CD4-positive, alpha-beta T cell treated with Interleukin-6 for 4 hours (primary cell): ENCODE measurements at places on chromosomes 7 and 10.

GRCh38 chr7:462173-463103 is 57.2 kb downstream of the PDGFA start:
- no peak for DNase-seq

DNA sequence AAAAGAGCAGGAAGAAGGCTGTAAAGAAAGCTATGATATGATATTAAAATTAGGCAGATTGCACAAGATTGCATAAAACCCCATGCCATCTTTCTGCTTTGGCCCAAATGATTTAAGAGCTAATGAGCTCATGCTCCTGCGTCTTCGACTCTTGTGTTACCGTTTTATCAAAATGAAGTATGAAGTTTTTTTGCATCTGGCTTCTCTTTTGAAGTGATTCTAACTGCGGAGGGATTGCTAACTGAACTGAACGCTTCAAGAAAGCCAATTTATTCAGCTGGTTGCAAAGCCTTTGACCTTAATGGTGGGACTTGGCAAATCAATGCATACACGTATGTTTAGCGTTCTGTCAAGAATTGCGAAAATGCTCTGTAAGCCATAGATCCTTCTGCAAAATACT is 282.9 kb downstream of the TWIST1 start:
- no peak for DNase-seq

DNA sequence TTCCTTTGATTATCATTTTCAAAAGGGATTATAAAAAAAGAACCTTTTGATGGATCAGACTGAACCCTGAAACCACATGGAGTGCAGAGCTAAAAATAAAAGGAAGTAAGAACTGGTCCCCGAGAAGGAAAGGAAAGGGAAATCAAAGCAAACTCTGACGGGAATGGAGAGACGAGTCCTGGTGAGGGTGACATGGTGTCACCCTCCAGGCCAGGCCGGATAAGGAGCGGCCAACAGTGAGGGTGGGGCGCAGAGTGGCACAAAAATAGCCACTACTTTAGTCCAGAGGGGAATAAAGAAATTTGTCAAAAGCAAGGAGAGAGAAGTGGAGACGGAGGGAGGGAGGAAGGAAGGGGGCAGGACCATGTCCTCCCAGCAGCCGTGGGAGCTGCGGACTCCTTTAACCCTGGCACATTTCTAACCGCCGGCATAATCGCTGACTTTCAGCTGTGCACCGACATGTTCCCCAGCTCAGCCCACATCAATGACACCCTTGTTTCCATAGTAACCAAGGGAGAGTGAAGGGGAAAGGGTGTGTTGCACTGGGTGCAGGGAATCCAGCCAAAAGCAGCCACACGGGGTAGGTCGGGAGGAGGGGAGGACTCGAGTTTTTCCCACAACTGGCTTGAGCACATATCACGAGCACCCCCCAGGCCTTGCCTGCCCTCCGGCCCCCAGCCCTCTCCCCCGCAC is 29.7 kb downstream of the TRIM8 start:
- DNase-seq: peak; percentile 81

- no peak for DNase-seq
These were observed 521.4 kb upstream of the SEMA3D start for GRCh38 chr7:85708221-85708620.

DNA sequence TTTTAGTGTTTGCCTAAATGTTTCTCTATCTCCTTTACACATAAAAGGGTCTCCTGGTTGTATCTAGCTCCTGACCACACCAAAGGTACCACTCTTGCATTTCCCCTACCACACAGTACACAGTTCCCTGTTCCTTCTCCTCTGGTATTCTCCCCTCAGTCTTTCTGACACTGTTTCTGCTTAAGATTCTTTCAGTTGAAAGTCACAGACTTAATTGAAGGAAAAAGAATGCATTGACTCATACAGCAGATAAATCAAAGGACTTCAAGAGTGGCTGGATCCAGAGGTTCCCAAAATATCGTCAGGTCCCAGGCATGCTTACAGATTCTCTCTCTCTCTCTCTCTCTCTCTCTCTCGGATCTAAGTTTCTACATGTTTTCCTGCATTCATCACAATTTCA is 185.6 kb upstream of the LRGUK start:
- DNase-seq: no peak

DNA sequence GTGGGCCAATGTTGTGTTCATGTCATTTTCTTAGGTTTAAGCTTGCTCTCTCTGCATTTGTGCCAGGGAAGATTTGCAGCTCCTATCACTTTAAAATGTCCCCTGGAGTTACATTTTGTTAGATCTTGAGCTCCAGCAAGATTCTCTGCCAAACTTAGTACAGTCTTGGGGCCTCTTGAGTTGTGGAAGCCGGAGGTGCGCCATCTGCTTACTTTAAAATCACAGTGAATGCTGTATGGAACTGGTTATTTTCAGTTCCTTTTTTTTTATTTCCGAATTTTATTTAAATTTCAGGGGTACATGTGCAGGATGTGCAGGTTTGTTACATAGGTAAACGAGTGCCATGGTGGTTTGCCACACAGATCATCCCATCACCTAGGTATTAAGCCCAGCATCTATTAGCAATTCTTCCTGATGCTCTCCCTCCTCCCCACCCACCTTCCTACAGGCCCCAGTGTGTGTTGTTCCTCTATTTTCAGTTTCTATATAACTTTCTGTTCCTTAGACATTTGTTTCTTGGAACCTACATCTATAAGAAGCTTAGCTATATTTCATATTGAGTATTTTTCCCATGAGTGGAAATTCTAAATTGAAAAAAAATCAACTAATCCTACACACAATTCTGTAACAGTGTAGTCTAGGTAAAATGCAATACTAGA is 114.4 kb upstream of the CREB5 start:
- DNase-seq: no peak

- DNase-seq: no peak
These were observed 136.4 kb downstream of the SDK1 start for GRCh38 chr7:3437467-3437866.

GRCh38 chr10:117731121-117731791 is 188.7 kb downstream of the EMX2 start:
- no peak for DNase-seq

- DNase-seq: no peak
These were observed 83.5 kb downstream of the FAS start for GRCh38 chr10:89074120-89074519.

DNA sequence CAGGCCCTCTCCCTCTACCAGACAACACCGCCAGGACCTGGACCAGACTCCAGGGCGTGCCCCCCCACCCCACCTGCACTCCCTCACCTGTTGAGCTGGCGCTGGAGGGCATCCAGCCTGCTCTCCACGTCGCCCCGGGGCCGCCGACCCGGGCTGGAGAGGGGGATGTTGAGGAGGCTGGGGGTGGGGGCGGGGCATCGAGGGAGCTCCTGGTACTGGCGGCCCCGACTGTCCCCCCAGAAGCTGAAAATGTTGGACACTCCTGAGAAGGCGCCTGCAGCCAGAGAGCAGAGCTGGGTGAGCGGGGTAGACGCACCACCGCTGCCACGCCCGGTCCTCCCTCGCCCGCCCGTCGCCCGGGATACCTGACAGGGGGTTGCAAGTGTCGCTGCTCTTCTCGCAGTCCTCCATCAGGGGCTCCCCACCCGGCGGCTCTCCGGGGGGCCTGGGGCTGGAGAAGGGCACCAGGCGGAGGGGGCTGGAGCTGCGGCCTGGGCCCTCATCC is 30.8 kb downstream of the KCNH2 start:
- no peak for DNase-seq

- DNase-seq: no peak
These were observed 733.1 kb downstream of the TYW1 start for GRCh38 chr7:67729771-67730170.

- peak; percentile 55 for DNase-seq
These were observed 3.6 kb downstream of the DUSP5 start for GRCh38 chr10:110501142-110501937.

DNA sequence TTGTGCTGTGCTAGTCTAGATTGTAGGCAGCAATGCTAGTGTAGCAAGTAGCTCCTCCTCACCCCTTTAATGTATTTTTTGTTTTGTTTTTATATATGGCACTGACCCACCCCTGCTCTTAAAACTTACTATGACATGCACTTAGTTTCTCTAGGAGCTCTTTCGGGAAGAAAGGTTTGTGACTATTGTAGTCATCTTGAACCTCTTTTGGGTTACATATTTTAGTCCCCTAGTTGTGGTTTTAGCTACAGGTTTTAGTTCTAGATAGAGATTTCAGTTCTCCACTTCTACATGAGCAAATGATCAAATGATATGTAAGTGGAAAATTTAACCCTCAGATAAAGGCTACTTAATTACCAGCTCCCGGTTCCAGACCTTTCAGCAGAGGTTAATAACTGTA is 14.9 kb downstream of the MINPP1 start:
- no peak for DNase-seq

GRCh38 chr10:93034426-93034825 is 26.2 kb upstream of the CYP26C1 start:
- DNase-seq: no peak

DNA sequence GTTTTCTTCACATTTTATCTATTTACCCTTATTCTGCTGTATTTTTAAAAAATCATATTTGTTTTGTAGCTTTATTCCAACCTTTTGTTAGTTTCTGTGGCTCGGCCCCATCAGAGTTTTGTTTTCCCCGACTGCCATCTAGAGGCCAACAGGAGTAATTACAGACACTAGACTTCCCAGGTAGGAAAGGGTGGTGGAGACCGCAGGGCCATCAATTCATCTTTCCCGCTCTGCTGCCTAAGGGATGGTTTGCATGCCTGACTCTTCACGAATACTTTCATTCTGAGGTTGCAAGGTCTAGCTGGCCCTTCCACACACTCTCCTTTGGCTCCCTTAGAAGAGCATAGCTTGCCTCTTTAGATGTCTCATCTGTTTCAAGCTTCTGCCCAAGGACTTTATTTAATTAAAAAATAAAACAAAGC is 38.3 kb downstream of the LYZL2 start:
- DNase-seq: peak; percentile 68

- DNase-seq: no peak
These were observed 111.8 kb downstream of the JAZF1 start for GRCh38 chr7:28068811-28069216.

GRCh38 chr10:127971101-127971946 is 64.4 kb downstream of the PTPRE start:
- DNase-seq: no peak

DNA sequence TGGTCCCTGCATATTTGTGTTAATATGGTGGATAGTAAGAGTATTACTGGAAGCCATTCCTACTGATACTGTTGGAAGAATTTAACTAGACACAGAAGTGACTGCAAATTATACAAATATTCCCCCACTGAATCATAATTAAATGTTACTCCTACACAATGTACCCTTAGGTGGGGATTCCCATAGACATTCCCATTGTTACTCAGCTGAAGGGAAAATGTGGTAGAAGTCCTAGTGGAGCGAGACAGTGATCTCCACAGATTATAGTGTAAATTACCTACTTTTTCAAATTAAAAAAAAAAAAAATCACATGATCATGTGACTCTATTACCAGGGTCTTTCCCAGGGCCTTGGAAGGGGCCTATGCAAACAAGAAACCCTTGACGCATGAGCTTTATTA is 611.8 kb downstream of the LRMDA start:
- DNase-seq: no peak

DNA sequence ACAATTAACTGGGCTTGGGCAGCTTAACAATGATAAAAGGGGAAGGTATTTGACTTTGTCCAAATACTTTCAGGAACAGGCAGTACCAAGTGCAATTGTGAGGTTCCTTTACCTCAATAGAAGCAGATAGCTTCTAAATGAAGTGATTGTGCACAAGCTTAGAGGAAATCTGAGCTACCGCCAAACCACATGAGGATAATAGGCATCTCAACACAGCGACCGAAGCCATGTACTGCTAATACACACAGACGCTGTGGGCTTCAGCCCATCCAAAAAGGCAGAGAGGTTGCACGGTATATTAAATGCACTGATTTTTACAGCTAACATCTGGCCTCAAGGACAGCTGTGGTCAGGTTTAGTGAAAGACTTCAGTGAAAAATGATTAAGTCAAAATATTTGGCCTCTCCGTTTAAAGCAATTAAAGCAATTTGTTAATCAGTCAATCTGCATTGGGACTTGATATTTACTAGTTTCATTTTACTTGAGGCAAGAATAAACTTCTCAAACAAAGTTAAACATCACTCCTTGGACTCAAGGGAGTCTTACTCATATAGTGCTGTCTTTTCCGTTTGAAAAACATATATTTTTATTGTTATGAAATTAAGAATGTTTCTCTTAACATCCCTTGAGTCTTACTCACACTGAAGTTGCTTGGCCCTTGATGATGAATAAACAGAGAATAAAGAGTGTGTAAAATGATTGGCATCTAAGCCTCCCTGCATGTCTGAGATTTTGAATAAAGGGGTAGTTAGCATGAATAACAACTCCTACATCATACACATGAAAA is 306.3 kb downstream of the C7orf25 start:
- no peak for DNase-seq

DNA sequence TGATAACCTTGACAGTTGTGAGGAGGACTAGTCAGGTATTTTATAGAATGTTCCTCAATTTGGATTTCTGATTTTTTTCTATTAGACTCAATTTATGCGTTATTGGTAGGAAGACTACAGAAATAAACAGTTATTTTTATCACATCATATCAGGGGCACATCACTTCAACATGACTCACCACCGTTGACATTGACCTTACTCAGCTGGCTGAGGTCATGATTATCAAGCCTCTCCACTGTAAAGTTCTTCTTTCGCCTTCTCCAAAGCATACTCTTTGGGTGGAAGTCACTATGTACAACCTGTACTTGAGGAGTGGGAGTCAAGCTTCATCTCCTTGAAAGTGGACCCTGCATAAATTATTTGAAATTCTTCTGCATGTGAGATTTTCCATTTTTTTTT is 194.3 kb upstream of the IGFBP3 start:
- no peak for DNase-seq

DNA sequence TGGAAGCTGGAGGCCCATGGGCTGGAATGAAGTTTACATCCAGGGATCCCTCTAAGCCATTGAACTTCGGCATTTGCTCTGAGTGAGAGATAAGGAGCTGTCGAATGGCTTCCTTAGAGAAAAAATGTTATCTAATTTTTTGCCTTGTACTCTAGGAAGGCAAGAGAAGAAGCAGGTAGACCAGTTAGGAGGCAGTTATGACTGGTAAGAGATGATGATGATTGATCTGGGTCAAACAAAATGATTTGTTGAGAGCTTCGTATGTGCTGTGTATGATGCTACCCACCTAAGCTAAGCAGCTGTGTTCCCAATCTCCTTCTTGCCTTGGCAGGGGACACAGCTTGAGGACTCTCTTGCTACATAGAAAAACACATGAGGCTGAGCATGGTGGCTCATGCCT is 370.2 kb downstream of the LRMDA start:
- DNase-seq: no peak

GRCh38 chr7:87984088-87984487 is 50.0 kb downstream of the ADAM22 start:
- DNase-seq: no peak
